ENCODE measurements at places on chromosomes 5 and 9.

GRCh38 chr5:115417076-115417475, 120.6 kb upstream of the CCDC112 start:
- no peak for DNase-seq

- no peak for DNase-seq
Observed at GRCh38 chr5:57358796-57359592, 123.6 kb downstream of the ACTBL2 start.

DNA sequence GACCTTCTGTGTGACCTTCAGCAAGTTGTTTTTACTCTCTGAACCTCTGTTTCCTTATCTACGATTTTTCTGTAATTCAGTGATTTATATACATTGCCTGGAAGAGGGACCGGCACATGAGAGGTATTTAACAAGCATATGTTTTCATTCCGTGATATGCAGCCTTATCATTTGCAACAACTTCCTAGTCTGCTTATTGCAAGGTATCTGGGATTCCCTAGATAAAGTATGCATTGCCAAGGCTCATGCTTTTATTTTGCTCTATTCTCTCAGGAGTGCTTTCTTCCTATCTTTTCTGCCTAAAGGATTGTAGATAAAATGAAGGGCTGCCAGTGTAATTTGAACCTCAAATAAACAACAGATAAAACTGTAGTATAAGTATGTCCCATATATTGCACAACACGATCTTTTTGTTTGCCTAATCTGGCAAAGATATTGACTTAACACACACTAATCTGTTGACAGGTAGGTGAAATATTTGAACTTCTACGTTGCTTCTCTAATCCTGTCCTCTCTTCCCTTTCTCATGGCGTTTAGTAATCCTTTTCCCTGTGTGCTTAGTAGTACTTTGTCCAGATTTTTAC, 377.2 kb upstream of the TNC start:
- DNase-seq: no peak

GRCh38 chr5:67366691-67367395, 170.2 kb upstream of the CD180 start:
- no peak for DNase-seq

GRCh38 chr5:1161108-1161832, 40.1 kb upstream of the SLC6A19 start:
- peak; percentile 92 for DNase-seq

GRCh38 chr9:7287065-7287464, 512.5 kb downstream of the DMAC1 start:
- DNase-seq: no peak

GRCh38 chr5:126484253-126484652, 61.0 kb downstream of the GRAMD2B start:
- DNase-seq: no peak

DNA sequence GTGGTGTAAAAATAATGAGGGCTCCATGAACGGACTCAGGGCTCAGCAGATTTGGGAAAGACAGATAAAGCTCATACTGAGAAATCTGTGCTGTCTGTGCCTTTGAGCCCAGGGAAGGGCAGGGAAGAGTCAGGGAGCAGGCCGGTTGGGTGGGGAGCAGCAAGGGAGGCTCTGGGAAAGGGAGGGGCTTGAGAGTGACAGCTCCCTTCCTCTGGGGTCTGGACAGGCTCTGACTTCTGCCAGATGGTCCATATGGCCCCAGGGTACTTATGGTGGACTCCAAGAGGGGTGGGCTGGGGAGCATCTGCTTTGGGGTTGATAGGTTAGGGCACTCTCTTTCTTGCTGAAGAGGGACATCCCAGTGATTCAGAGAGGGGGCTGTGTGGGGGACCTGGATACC, 2.1 kb downstream of the NPR2 start:
- DNase-seq: no peak

- DNase-seq: no peak
Observed at GRCh38 chr5:157271740-157272271, 5.9 kb downstream of the CYFIP2 start.

DNA sequence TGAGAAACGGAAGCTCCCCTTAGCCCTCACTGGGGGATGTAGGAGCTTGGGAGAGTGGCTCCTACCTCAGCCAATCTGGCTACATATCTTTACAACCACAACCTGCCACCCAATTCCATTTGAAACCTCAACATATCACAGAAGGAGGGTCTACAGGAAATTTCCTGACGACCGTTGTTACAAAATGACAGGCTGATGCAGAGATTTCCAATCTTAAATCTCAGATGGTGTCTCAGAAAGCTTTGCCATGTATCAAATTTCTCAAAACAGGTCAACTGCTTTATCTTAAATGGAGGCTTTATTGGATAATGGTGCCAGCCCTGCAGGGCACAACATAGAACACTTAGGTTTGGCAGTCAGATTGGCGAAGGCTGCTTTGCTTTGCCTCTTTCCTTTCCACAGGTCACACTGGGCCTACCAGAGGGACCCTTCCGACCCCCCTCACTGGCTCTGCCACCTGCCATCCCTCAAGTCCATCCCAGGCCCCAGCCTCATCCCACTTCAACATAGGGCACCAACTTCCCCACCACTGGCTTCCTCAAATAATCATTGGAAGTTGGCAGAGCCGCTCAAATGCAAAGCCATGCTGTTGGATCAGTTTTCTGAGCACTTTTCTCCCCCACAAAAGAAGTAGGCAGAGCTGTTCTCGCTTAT, 11.1 kb upstream of the SPATA31E1 start:
- DNase-seq: no peak

- DNase-seq: no peak
Observed at GRCh38 chr5:106854105-106854687, 816.5 kb downstream of the EFNA5 start.

DNA sequence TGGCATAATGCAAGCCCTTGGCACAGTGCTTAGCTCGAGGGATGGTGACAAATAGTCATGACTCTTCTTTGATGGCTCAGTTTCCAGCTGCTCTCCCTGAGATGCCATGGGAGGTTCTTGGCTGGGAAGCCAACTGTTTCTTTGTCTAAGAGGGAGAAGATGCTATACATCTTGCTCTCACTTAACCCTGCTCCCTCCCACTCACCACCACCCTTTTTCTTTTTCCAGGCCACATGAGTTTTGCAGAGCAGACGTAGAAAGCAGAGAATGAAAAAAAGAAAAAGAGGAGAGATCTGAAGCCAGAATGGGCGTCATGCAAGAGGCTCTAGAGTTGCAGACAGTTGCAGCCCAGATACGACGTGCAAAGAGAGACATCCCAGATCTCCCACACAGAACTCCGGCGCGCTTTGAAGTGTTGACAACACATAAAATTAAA, 160.5 kb downstream of the FGF18 start:
- DNase-seq: no peak

DNA sequence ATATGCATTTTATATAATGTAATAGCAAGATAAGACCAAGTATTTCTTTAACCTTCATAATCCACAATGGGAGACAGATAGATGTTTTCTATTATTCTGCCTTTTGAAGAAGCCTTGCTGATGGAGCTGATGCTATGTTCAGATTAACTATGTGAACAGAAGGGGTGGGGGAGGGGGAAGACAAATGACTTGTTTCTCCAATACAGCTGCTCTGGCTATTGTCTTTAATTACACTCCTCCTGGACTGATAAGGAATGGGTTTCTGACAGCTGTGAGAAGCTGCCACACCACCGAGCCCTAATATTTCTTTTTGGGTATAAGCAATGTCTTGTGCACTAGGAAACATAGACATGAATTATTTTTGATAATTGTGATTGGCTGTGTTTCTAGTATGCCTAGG, 62.0 kb downstream of the CAVIN4 start:
- no peak for DNase-seq

DNA sequence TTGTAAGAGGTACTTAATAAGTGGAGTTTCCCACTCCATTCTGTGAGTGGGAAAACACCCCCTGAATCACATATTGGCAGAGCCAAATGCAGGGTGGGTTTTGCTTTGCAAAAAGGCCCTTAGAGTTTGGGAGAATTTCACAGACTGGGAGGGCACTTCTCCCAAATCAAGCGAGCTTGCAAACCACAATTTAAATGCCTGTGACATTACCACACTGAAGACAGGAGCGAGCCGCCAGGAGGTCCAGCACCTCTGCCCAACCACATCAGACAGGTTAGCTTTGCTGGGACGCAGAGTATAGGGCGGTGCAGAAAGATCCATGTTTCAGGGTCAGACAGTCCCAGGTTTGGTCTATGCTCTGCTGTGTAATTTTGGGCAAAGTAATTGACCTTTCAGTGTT, 2.3 kb downstream of the ALAD start:
- no peak for DNase-seq

DNA sequence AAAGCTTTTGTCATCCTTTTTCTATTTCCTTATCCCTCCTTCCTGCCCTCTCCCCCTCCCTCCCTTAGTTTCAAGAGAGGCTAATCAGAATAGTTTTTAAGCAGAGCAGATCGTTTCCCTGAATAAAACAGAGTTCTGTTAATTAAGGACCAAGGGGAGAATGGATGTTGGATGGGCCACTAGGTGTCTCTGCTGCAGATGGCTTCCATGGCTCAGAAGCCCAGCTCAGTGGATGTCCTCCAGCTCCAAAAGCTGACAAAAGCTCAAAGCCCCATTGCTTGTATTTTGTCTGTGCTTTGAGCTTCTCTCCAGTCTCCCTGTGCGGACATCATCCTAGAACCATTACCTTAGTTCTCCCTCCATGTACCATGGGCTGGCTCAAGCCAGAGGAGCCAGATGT, 21.0 kb upstream of the NPR3 start:
- DNase-seq: no peak

GRCh38 chr5:133941456-133942196, 26.8 kb downstream of the C5orf15 start:
- DNase-seq: no peak

- DNase-seq: no peak
Observed at GRCh38 chr9:89883401-89884341, 278.9 kb downstream of the GADD45G start.

DNA sequence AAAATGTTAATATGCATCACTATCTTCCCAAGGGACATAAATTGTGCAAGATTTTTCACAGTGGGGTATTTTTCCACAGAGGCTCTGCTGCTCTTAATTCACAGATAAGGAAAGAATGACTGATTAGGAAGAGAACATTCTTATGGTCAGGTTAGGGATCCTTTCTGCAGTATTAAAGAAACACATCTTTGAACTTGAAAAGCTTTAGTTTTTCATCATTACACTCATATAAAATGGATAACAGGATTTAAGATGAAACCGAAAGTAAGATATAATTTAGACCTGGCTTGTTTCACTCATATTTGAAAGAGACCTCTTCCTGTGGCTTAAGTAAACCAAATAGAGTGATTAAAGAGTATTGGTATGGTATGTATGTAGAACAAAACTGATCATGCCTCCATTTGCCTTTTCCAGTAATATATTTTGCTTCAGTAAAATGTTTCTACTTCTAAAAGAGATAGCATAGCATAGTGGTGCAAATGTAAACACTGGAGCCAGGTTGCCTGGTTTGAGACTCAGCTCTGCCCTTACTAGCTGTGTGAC, 160.0 kb downstream of the PRR16 start:
- DNase-seq: no peak

DNA sequence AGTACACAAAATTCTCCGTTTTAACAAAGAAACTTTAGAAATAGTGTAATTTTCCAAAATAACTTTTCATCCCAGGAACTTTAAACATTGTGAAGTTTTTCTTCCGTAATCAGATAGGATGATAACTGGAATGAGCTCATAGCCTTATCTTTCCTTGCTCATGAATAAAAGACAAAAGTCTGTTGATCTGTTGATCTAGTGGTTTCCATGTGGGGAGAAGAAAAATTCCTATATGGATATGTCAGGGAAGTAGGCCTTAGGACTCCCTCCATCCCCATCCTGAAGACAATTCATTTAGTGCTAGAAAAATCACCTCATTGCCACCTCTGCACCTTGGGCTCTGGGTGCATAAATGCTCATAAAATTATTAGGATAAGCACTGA, 266.6 kb downstream of the SMARCA2 start:
- no peak for DNase-seq

DNA sequence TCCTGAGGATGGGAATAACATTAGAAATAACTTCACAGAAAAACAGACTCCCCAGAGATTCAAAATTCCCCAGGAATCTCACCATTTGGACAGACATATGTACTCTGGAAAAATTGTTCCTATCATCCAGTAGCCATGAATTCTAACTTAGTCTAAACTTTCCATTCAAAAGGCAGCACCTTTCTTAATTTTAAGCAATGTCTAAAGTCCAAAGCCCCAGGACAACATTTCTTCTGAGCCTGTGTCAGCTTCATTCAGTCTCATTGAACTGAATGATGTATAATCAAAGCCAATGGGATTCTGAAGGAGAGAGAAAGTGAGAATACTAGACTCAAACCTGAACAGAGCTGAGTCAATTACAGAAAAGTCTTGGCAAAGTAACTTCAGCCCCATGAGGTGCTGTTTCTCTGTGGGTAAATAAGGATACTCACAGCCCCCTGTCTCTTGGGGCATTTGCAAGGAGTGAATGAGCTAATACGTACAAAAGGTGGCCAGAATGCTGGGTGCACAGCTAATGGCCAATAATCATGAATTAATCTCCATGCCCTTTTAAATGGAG, 140.6 kb downstream of the SEMA5A start:
- DNase-seq: no peak

GRCh38 chr9:98839724-98840123, 32.3 kb downstream of the GALNT12 start:
- no peak for DNase-seq

GRCh38 chr9:95689669-95690068, 172.9 kb upstream of the PTCH1 start:
- no peak for DNase-seq

DNA sequence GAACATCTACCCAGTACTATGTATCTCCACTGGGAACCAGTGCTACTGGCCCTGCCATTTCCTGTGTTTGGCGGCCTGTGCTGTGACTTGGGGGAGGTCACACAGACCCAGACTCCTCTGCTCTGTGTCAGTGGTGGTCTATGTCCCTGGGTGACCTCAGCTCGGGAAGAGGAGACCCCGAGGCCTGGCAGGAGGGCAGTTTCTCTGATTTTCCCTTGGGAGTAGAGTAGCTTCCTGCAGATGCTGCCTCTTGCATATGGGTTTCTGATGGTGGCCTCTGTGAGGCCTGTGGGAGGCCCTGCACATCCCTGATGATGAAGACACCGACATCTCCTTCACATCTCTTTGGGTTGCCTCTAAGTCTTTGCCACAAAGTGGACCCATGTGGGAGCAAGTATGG, 13.0 kb upstream of the SMIM32 start:
- DNase-seq: no peak

DNA sequence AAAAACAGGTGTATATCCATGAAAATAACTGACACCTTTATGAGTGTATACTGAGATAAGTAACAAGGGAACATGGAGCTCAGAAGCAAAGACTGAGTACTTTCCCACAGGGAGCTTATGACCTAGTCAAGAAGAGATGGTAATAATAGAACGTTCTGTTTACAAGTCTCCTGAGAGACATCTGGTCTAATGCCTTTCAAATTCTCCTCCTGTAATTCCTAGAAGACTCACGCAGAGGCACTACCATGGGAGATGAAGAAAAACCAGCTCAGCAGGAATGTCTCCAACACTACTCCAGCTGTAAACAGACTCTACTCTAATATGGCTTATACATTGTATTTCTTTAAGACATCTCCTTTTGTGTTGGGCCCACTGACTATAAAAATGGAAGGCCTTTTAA, 503.6 kb upstream of the TUSC1 start:
- no peak for DNase-seq

GRCh38 chr9:133488686-133489252, 9.9 kb upstream of the SLC2A6 start:
- DNase-seq: no peak

All from HT1080 (cell line).